ENCODE measurements at places on chromosomes 4 and X.

- peaks cover 2% of the 10 kb centered on the region for H3K27me3 ChIP-seq
- H3K4me3 ChIP-seq = no peak overlapping the region
- H3K27ac ChIP-seq = no peak overlapping the region
- H3K36me3 ChIP-seq = no peaks in the 10 kb centered on the region
- no peaks in the 10 kb centered on the region for H3K4me1 ChIP-seq
- no peak for DNase-seq
These were observed 21.9 kb downstream of the CXXC4 start for GRCh38 chr4:104472766-104473165.

DNA sequence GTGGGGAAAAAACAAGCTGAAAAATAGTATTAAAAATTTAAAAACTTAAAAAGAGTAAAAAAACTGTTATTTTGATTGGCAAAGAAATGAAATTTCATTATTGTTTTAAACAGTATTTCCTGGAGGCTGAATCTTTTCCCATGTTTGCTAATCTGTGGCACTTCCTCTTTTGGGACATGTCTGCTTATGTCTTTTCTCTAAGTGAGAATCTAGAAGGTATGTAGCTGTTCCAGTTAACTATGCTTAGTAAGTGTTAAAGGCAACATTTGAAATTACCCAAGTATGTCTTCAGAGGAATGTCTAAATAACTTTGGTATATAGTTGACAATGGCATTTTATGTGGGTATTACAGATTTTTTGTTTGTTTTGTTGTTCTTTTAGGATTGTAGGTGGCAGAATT, 81.6 kb upstream of the TBC1D9 start:
- H3K27me3 ChIP-seq = no peaks in the 10 kb centered on the region
- no peaks in the 10 kb centered on the region for H3K36me3 ChIP-seq
- H3K4me3 ChIP-seq = no peak overlapping the region
- peak; percentile 37 for DNase-seq
- no peaks in the 10 kb centered on the region for H3K4me1 ChIP-seq

DNA sequence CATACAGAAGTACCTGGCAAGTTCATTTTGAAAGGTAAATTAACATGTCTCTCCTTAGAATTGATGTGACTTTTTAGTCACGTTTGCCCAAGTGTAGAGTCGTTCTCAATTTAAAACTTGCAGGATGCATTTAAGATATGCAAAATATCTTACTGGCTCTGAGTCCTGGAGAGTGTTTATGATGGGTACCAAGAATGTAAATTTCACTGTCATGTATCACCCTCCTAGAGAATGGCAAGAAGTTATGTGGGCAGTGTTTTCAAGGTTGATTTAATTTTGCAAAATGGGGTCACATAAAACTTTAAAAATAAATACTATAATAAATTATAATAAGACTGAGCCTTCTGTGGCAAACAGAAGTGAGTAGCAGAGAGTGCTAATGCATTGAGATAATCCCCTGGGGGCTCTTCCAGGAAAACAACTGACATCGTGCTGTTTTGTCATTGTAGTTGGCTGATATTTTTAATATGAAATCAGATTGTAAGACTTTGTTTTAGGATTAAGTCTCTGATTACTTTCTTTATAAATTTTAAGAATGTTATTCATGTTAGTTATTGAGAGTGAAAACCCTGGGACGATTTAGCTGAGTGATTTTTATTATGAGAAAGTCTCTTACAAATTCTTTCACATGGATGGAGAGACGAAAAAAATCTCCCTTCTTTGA, 103.0 kb downstream of the AFF1 start:
- no peak overlapping the region for H3K27ac ChIP-seq
- H3K4me3 ChIP-seq = no peak overlapping the region
- no peaks in the 10 kb centered on the region for H3K27me3 ChIP-seq
- peaks cover 6% of the 10 kb centered on the region for H3K36me3 ChIP-seq
- peaks cover 9% of the 10 kb centered on the region for H3K4me1 ChIP-seq

DNA sequence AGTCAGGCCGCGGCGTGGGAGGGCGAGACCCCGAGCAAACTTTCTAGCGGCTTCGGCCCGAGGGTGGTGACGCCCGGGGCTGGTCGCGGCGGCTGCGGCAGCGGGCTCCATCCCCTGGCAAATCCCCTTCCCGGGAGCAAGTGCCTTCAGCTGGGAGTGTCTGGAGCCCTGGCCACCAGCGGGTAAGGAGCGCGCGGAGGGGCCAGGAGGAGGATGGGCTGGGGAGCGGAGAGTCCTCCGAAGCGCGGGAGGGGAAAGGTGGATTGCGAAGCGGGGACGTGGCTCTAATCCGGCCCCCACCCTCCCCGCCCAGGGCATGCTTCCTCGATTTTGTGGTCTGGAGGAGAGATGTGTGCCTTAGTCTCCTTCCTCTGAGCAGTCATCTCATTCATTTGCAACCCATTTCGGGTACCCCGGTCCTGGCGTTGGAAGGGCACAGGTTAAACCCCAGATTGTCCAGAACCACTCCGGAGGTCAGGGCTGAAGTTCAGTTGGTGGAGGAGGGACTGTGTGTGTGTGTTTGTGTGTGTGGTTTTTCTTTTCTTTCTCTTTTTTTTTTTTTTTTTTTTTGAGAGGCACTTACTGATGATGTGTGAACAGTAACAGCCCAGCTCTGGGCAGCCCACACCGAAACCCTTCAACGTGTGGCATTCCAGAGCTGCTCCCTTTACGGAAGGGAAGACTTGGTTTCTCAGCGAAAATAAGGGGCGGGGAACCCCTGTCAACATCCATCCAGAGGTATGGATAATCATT, 516 bp downstream of the SGMS2 start:
- peak overlapping the region; percentile 75 for H3K4me3 ChIP-seq
- peaks cover 18% of the 10 kb centered on the region for H3K4me1 ChIP-seq
- H3K36me3 ChIP-seq = no peaks in the 10 kb centered on the region
- H3K27me3 ChIP-seq = peaks cover 9% of the 10 kb centered on the region
- DNase-seq = peak; percentile 67
- no peak overlapping the region for H3K27ac ChIP-seq

GRCh38 chr4:183082053-183082452, 17.0 kb upstream of the WWC2 start:
- no peak for DNase-seq
- H3K36me3 ChIP-seq = no peaks in the 10 kb centered on the region
- H3K4me3 ChIP-seq = no peak overlapping the region

DNA sequence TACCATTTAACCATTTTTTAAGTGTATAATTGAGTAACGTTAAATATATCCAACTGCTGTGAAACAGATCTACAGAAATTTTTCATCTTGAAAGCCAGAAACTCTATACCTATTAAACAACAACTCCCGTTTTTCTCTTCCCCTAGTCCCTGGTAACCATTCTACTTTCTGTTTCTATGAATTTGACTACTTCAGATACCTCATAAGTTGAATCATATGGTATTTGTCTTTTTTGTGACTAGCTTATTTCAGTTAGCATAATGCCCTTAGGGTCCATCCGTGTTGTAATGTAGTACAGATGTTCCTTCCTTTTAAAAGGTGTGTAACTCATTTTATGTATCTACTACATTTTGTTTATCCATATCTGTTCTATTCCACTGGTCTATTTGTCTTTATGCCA, 48.7 kb downstream of the STAG2 start:
- H3K27ac ChIP-seq = no peak overlapping the region
- H3K36me3 ChIP-seq = no peaks in the 10 kb centered on the region
- no peaks in the 10 kb centered on the region for H3K27me3 ChIP-seq

DNA sequence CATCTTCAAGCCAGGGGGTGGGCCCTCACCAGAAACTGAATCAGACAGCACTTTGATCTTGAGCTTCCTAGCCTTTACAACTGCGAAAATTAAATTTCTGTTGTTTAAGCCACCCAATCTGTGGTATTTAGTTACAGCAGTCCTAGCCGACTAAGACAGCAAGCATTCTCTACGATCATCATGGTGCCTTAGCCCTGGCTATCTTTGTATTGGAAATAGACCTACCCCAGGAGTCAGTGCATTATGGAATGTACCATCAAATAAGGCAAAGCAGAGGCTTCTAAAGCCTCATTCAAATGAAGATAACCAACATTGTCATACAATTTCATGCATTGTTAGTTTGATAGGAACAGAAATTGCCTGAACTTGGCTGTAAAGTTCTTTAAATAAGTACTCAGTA, 75.0 kb downstream of the PARM1 start:
- H3K27me3 ChIP-seq = no peaks in the 10 kb centered on the region
- H3K36me3 ChIP-seq = no peaks in the 10 kb centered on the region
- no peak for DNase-seq
- H3K27ac ChIP-seq = no peak overlapping the region

GRCh38 chr4:6056976-6057766, 38.9 kb upstream of the C4orf50 start:
- no peaks in the 10 kb centered on the region for H3K4me1 ChIP-seq
- H3K27me3 ChIP-seq = no peaks in the 10 kb centered on the region
- DNase-seq = no peak
- H3K36me3 ChIP-seq = no peaks in the 10 kb centered on the region
- no peak overlapping the region for H3K4me3 ChIP-seq

- no peak overlapping the region for H3K27ac ChIP-seq
- no peaks in the 10 kb centered on the region for H3K36me3 ChIP-seq
- no peaks in the 10 kb centered on the region for H3K27me3 ChIP-seq
- no peaks in the 10 kb centered on the region for H3K4me1 ChIP-seq
- H3K4me3 ChIP-seq = no peak overlapping the region
These were observed 149.8 kb upstream of the EOLA2 start for GRCh38 chrX:150088042-150088441.

GRCh38 chrX:74890676-74891430, 34.4 kb downstream of the NEXMIF start:
- no peaks in the 10 kb centered on the region for H3K27me3 ChIP-seq
- no peak overlapping the region for H3K4me3 ChIP-seq
- H3K36me3 ChIP-seq = no peaks in the 10 kb centered on the region
- no peak overlapping the region for H3K27ac ChIP-seq
- H3K4me1 ChIP-seq = no peaks in the 10 kb centered on the region
- DNase-seq = no peak

DNA sequence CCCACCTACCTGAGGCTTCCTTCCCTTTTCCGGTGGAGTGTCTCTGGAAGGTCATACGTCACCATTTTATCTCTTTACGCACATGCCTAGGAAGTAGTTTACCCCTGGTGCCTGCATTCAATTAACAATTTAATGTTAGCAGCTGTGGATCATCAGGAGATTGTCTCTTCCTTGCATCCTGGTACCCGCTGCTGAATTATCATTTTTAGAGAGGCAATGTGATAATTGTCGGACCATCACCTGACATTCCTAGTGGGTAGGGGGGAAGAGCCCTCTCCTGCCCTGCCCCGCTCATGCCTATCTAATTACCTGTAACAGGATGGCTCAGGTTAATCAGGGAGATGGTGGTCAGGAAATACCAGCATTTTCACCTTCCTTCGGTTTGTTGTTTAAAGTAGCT, 863.6 kb downstream of the RPA4 start:
- no peak for DNase-seq
- H3K4me3 ChIP-seq = no peak overlapping the region
- no peak overlapping the region for H3K27ac ChIP-seq
- H3K4me1 ChIP-seq = no peaks in the 10 kb centered on the region
- H3K36me3 ChIP-seq = no peaks in the 10 kb centered on the region
- H3K27me3 ChIP-seq = no peaks in the 10 kb centered on the region

GRCh38 chrX:1386338-1387127, 5.4 kb downstream of the SLC25A6 start:
- peaks cover 13% of the 10 kb centered on the region for H3K4me1 ChIP-seq
- H3K27ac ChIP-seq = no peak overlapping the region
- no peak overlapping the region for H3K4me3 ChIP-seq
- DNase-seq = no peak
- H3K36me3 ChIP-seq = peaks cover 6% of the 10 kb centered on the region

- no peak overlapping the region for H3K27ac ChIP-seq
- no peaks in the 10 kb centered on the region for H3K4me1 ChIP-seq
- H3K36me3 ChIP-seq = no peaks in the 10 kb centered on the region
- H3K27me3 ChIP-seq = peaks cover 10% of the 10 kb centered on the region
These were observed 728 bp downstream of the DCAF12L2 start for GRCh38 chrX:126165401-126165720.

GRCh38 chr4:19961091-19961490, 290.6 kb upstream of the SLIT2 start:
- H3K4me1 ChIP-seq = no peaks in the 10 kb centered on the region
- DNase-seq = no peak
- no peaks in the 10 kb centered on the region for H3K36me3 ChIP-seq

GRCh38 chr4:123102897-123103471, 180.6 kb upstream of the NUDT6 start:
- no peak overlapping the region for H3K4me3 ChIP-seq
- no peak overlapping the region for H3K27ac ChIP-seq
- no peaks in the 10 kb centered on the region for H3K27me3 ChIP-seq
- peak; percentile 72 for DNase-seq
- peaks cover 3% of the 10 kb centered on the region for H3K4me1 ChIP-seq

GRCh38 chr4:47217291-47217690, 185.9 kb downstream of the GABRB1 start:
- H3K4me3 ChIP-seq = no peak overlapping the region
- DNase-seq = no peak
- no peaks in the 10 kb centered on the region for H3K4me1 ChIP-seq

DNA sequence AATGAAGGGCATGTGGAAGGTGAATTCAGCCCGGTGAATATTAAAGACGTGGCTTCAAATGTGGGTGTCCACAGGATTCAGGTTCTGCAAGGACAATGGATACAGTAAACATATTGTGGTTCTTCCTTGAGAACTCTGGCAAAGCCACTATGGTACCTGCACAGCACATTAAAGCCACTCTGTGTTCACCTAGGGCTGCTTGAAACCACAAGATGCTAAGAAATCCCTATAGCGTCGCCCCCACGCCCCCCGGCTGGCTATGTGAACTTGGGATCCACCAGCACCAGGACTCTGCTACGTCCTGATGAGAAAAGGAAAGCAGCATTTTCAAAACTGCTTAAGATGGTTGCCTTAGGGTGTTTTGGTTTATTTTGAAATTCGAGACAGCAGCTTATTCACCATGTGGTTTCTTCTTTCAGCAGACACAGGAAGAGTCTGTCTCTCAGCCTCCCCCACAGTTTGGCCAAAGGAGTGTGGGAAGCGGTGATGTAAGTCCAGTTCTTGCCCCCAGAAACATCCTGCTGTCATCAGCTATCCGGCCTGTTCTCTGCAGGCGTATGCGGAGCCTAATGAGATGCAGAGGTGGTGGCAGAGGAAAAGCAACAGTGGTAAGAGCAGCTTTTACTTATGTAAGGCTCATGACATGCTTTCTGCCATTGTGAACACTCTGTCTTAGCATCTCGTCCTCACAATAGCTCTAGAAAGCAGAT, 111.5 kb downstream of the AFAP1 start:
- no peaks in the 10 kb centered on the region for H3K36me3 ChIP-seq
- H3K27ac ChIP-seq = peak overlapping the region; percentile 35
- DNase-seq = peak; percentile 76
- H3K4me1 ChIP-seq = peaks cover 26% of the 10 kb centered on the region

DNA sequence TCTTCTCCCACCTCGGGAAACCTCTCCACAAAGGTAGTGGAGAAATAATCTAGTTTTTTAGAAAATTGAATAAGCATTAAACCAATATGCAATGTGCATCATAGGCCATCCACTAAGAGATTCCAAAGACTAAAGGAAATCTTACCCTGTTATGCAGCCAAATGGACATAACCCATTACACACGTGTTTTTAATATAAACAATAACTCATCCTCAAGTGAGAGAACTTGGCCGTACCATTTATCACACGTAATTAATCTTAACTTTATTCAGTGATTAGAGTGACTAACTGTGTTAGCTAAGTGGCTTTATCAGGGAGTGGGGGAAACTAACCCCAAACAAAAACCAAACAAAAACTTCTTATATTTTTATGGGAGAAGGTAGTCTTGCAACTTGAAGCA, 57.8 kb downstream of the AFM start:
- no peak overlapping the region for H3K27ac ChIP-seq
- no peak for DNase-seq
- no peak overlapping the region for H3K4me3 ChIP-seq
- H3K36me3 ChIP-seq = no peaks in the 10 kb centered on the region
- no peaks in the 10 kb centered on the region for H3K27me3 ChIP-seq
